ENCODE measurements at places on chromosomes 3 and 15.

DNA sequence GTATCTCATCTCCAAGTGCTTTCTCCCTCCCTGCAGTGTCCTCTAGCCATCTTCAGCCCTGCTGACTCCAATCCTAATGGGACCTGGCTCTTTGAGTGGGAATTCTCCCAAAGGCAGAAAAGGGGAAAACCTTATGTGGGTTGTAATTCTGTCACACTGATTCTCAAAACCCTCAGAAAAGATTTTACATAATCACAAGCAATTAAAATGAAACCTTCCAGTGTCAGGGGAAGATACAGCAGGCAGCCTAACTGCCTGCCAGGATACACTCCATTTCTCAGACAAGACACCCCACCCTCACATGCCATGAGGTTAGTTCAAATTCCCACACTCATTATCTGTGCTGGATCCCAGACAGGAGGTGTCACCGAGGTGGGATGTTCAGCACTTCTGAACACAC lies 121.4 kb downstream of the RFTN1 start:
- no peak for DNase-seq

DNA sequence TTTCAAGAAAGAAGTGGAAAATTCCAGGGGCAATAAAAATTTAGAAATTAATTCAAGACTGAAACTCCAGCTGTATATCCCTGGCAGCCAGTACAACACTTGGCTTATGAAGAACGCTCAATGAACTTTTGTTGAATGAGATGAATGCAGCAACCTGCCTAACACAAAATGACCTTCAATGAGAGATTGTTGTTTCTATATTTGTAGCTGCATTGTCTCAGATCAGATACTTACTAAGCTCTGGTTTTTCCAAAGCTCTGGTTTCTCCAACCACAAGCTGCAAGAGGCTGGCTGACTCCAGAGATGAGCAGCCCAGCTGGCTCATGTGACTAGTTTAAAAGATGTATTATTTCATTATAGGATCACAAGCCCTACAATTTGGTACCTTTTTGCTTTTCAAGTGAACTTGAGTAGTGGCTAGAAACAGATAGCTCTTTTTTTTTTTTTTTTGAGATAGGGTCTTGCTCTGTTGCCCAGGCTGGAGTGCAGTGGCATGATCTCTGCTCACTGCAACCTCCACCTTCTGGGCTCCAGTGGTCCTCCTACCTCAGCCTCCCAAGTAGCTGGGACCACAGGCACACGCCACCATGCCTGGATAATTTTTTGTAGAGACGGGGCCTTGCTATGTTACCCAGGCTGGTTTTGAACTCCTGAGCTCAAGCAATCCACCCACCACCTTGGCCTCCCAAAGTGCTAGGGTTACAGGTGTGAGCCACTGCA lies 57.4 kb downstream of the UMPS start:
- DNase-seq: no peak

DNA sequence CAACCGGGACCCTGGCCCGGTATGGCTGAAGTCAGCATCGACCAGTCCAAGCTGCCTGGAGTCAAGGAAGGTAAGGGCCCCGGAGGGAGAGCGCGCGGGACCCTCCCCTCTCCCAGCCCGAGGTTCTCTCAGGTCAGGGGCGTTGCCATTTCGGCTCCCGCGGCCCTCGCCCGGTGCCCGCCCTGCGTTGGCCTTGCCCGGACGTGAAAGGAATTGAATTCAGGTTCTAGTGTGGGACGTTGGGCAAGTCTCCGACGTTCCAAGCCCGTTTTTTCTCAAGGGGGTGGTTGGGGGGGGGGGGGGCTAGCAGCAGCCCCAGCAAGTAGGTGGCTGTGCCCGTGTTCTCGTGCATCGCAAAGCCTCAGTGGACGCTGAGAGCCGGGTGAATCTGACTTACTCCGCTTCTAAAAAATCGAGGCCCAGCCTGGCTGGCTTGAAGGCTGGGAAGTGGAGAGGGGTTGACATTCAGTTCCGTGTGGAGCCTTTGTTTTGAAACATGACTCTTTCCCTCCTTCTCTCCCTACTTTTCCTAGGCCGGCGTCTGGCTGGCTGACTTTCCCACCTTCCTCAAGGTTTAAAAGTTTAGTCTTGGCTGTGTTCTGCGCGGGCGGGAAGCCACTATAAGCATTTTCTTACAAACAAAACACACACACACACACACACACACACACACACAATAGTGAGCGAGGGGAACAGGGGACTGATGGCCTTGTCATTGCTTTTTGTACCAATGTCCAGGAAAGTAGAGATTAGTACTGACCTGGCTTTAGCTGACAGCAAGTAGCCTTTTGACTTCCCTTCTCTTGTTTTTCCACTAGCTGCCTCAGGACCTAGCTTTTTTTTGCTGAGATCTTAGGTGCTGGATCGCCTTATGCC lies at the start of gene UTS2B:
Gene UTS2B, minus strand, starts transcription at position 873 of the 876 bp plus-strand sequence. CDS start 48,337 bp downstream, outside the sequence.
- DNase-seq: no peak

GRCh38 chr3:21979706-21980105 lies 228.7 kb upstream of the ZNF385D start:
- peak; percentile 22 for DNase-seq

DNA sequence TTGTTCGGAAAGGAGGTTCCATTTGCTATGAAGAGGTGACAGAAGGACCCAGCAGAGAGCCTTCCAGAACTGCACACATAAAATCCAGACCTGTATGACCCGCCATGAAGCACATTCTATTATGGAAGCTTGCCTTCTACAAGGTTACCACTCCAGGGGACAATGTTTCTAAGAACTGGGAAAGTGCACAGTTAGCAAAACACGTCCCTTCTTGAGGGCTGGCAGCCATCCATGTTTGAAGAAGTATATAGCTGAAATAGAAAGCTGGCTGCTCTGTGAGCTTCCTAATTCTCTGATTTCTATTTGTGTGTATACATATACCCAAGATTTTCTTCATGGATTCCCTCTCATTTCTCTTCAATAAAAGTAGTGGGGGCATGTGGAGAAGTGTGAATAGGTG lies 74.6 kb downstream of the CNTN3 start:
- DNase-seq: no peak

DNA sequence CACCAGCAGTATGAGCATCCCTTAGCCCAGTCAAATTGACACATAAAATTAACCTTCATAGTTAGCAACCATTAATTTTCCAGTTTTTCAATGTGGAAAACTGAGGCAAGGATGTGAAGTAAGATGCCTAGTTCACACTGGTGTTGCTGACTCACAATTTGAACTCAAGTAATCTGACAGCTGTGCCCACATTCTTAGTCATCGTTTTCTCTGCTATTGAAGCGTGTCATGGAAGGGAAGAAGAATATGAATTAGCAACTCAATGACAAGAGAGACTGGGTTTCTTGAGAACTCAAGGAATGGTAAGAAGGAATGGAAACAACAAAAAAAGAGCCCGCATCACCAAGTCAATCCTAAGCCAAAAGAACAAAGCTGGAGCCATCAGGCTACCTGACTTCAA lies 261.4 kb downstream of the EPHA3 start:
- DNase-seq: no peak

DNA sequence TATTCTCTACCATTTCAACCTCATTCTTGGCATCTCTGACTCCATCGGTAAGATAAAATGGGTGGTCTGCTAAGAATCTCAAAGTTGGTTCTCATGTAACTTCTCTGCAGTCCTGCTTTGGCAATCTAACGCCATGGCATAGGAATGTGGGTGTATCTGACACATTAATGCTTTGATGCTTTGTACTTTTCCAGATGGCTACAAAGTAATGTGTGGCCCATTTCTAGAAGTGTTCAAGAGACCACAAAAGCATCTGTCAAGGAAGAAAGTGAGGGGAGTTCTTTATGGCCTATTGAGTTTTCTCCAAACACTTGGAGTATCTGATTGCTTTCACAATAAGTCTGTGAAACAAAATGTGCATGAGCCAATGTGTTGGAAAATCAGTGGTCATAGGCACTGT lies 339.9 kb upstream of the TGFBR2 start:
- no peak for DNase-seq

GRCh38 chr3:174089592-174089991 lies 692.0 kb downstream of the NLGN1 start:
- no peak for DNase-seq

- DNase-seq: no peak
Measured at GRCh38 chr3:140085001-140085400, 150.0 kb downstream of the CLSTN2 start.

- DNase-seq: no peak
Measured at GRCh38 chr3:197333901-197334639, 35.7 kb upstream of the DLG1 start.

GRCh38 chr3:55471522-55472280 lies 15.4 kb downstream of the WNT5A start:
- DNase-seq: no peak

- DNase-seq: peak; percentile 96
Measured at GRCh38 chr3:189937302-189938127, 183.2 kb downstream of the P3H2 start.
